Suprapubic skin (tissue), 4 donors: ENCODE measurements at places on chromosomes 2 and 18.

DNA sequence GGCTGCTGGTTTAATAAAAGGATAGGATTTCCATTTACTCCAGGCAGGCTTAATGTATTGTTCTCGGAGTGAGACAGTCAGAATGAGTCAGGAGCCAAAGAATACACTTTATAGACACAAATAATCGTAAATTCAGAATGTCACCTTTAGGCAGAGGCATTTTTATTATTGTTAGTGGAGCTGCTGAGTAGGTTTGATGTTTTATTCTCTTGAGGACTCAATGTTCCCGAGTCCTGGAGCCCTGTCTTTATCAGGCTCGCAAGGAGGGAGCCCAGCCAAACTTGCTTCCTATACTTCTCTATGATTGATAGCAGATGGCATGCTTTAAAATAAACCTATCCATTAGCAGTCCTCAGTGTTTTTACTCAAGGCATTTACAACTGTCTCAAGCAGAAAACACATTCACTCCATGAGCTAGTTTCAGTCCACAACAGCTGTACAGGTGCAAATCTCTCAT lies 492.3 kb upstream of the ZEB2 start:
- no peak for DNase-seq

DNA sequence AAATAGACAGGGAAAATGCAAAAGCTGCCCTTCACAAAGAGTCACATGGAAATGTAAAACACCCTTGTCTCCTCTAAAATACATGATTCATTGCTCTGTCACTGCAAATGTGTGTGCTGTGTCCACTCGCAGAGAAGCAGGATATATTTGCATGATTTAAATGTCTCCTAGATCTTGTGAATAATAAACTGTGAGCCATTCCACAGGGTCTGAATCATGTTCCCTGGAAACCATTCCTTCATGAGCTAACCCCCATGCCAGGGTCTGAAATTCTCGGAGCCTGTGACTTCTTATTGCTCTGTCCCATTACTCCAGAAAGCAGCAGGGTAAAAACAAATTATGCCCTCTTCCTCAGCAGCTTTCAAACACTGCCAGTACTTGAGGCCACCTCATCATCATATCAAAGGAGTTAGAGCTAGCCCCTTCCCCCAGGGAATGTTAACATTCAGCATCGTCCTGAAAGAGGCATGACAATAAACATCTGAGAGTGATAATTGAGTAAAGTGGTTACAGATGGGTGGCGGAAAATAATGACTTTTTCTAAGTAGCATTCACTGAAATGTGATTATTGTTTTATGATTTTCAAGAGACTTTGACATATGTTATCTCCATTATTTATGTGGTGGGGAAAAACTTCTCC lies 11.7 kb upstream of the CNGA3 start:
- no peak for DNase-seq

DNA sequence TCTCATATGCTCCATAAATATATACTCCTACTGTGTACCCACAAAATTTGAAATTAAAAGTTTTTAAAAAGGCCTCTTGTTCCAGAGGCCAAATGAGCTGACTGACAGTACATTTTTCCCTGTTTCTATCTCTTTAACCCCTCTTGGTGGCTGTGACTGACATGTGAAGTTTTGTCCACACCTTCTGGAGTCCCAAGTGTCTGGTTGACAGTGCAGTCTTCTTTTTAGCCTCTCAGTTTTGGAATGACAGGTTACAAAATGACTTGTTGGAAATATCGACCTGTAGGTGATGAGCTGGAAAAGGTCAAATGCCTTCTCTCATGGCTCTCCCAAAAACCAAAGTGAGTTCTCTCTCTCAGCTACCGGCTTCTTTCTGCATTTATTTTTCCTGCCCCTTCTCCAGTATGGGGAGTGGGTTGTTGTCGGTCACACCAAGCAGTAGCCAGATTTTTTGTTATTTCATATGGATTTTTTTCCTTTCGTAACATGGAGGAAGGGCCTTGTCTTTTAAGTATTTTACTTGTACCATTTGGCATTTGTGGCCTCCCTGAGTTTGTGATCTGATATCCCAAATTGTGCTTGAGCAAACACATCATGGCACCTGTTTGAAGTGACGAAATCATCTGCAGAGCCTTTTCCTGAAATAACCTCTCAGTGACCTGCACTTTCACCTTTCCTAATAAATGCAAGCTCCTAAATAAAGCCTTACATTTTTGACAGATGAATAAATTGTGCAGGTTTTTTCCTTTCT lies 143.9 kb downstream of the ESCO1 start:
- DNase-seq = no peak

- no peak for DNase-seq
Observed at GRCh38 chr18:34729740-34730355, 19.8 kb downstream of the DTNA start.

DNA sequence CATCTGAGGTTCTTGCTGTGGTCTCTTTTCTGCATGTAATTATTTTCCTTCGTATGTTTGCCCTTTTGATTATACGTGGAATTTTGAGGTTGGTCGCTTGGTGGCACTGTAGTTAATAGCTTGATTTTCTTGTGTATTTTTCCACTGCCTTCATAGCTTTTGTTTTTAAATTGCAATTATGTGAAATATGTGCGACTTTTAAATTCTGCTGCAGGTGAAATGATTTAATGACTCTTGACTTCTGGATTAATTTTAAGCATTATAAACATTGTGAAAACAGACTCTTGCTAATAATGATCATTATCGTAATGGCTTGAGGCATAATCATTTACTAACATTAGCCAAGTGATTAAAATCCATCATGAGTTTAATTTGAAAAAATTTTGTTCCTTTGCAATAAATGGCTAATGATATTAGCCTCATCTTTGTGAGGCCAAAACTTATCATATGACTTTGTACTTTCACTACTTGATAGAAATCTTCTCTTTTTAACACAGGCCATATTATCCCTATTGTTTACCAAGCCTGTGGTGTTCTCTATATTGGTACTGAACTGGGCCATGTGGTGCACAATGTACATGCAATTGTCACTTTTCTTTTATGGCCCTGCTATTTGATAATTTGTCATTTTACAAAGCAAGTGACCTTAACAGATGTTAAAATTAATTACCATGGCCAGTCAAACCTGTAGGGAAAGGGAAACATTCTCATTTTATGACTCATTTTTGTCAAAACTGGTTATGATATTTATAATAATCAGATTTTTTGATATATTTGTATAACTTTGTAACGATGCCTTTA lies 62.8 kb upstream of the NEUROD1 start:
- no peak for DNase-seq
